ENCODE measurements at places on chromosomes 13 and 19. TPM values are rescaled to one million over a fixed set of nuclear protein-coding genes. Genes with fewer than 3 reads are reported as not detected.
A peak's percentile ranks its signal among the peaks of the same experiment; 100 is the strongest.

DNA sequence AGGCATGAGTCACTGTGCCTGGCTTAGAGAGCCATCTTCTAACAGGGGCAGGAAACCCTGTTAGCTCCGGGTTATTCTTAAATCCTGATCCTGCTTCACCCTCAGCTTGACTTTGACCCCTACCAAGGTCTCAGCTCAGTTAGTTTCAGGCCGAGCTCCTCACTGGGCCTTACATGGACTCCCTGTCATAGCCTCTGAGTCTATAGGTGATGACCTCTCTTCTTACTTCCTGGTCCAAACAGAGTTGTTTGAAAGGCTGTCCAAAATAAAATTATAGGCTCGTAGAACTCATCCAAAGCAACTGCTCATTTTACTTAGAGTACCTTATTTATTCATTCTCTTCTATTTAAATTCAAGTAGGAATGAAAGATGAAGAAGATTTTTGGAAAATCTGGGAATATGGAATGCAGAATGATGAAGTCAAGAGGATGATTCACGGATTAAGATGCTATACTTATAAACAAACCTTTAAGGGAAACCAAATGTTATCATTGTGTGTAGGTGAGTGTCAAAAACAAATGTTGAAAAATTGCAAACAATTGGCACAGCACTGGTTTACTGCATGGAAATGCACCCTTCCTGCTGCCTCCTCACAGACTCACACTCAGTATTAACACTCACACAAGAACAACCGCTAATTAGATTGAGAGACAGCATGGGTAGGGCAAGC lies 174.1 kb downstream of the RGCC start:
- no peak overlapping the region for H3K4me3 ChIP-seq
- no peak overlapping the region for H3K27ac ChIP-seq
- no peak for DNase-seq
- no peaks in the 10 kb centered on the region for H3K27me3 ChIP-seq

The TSKS gene
- total RNA-seq, result 0.28 TPM

GRCh38 chr19:20359933-20360720 lies 193.1 kb downstream of the ZNF486 start:
- no peak overlapping the region for H3K4me3 ChIP-seq
- no peaks in the 10 kb centered on the region for H3K4me1 ChIP-seq
- no peaks in the 10 kb centered on the region for H3K27me3 ChIP-seq
- H3K36me3 ChIP-seq, result peaks cover 4% of the 10 kb centered on the region

The ZNF135 gene
- 4.7 TPM for total RNA-seq

DNA sequence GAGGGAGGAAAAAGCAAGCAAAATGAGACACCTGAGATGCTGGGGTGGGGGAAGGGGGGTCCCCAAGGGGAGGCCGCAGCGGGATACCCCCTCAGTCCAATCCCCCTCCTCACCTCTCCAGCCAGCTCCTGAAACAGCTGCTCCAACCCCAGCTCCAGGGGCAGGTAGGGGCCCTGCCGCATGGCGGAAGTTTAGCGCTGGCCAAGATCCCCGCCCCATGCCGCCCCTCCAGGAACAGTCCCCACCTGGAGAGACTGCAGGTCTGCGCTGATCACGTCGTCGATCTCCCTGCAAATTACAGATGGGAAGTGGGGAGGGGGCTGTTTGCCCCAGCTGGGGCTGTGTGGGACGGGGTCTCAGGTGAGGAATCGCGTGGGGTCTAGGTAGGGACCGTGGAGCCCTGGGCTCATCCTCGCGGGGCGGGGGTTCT lies 9.0 kb downstream of the CAPN12 start:
- H3K27ac ChIP-seq, result no peak overlapping the region
- H3K4me3 ChIP-seq, result peak overlapping the region; percentile 86
- no peaks in the 10 kb centered on the region for H3K4me1 ChIP-seq
- H3K27me3 ChIP-seq, result no peaks in the 10 kb centered on the region
- peaks cover 23% of the 10 kb centered on the region for H3K36me3 ChIP-seq
- peak; percentile 86 for DNase-seq

The KIR2DL3 gene
- total RNA-seq, result not detected

The MIA gene
- total RNA-seq, result not detected

The FZR1 gene
- 46.0 TPM for total RNA-seq

DNA sequence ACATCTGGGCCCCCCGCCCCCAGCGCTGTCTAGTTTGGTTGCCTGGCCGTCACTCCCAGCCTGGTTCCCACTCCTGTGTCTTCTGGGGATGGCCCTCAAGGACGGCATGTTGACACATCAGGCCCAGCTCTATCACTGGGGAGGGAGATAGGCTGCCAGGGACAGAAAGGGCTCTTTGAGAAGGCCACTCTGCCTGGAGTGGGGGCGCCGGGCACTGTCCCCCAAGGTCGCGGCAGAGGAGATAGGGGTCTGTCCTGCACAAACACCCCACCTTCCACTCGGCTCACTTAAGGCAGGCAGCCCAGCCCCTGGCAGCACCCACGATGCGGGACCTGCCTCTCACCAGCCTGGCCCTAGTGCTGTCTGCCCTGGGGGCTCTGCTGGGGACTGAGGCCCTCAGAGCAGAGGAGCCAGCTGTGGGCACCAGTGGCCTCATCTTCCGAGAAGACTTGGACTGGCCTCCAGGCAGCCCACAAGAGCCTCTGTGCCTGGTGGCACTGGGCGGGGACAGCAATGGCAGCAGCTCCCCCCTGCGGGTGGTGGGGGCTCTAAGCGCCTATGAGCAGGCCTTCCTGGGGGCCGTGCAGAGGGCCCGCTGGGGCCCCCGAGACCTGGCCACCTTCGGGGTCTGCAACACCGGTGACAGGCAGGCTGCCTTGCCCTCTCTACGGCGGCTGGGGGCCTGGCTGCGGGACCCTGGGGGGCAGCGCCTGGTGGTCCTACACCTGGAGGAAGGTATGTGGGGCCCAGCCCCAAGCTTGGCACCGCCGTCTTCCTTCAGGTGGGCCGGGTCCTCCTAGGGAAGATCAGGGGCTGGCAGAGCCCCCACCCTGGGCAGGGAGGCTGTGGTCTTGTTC lies at the start of gene AMH:
Gene AMH (plus strand): TSS at position 314 of the 857 bp plus-strand sequence. CDS start 10 bp downstream, at position 324.
- no peaks in the 10 kb centered on the region for H3K4me1 ChIP-seq
- no peaks in the 10 kb centered on the region for H3K27me3 ChIP-seq
- no peak within 1 kb of the TSS for H3K27ac ChIP-seq
- DNase-seq, result no peak

The CEACAM7 gene
- total RNA-seq, result not detected
